HepG2 (cell line): ENCODE measurements at places on chromosomes 7 and 10. TPM values are rescaled to one million over a fixed set of nuclear protein-coding genes. Genes with fewer than 3 reads are reported as not detected.

DNA sequence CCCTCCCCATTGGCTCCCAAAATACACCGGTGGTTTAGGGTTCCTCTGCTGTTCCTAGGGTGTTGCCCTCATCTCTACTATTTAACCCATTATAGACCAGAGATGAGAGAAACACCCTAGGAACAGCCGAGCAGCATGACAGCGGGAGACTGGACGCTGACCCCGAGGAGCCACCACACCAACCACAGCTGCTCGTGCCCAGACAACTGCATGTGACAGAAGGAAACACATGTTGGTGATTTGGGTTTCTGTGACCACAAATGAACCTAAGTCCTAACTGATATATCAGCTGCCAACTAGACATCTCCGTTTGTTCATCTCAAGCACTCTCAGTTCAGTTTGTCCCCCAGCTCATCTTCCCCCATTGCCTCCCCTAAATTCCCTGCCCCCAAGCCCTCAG lies 13.4 kb downstream of the CFAP43 start:
- DNase-seq = no peak
- H3K36me3 ChIP-seq = no peaks in the 10 kb centered on the region
- H3K4me3 ChIP-seq = no peak overlapping the region

GRCh38 chr7:89687211-89687610 lies 467.1 kb upstream of the STEAP1 start:
- no peaks in the 10 kb centered on the region for H3K27me3 ChIP-seq
- no peaks in the 10 kb centered on the region for H3K36me3 ChIP-seq
- DNase-seq = no peak
- no peaks in the 10 kb centered on the region for H3K4me1 ChIP-seq

DNA sequence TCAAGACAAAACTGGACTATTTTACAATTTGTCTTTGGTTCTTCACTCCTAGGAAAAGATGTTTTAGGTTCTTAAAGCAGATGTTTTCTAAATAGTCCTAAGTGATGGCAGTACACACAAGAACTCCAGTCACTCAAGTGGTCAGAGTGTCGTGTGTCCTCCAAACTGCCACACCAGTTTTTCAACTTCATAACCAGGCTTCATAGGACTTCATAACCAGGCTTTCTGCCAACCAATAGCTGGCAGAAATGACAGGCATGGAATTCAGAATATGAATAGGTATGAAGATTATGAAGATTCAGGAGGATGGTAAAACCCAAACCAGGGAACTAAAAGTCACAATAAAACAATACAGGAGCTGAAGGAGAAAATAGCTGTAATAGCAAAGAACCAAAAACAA lies 721.2 kb upstream of the SEMA3D start:
- H3K27me3 ChIP-seq = no peaks in the 10 kb centered on the region
- H3K36me3 ChIP-seq = no peaks in the 10 kb centered on the region
- no peak overlapping the region for H3K4me3 ChIP-seq
- H3K27ac ChIP-seq = no peak overlapping the region
- no peaks in the 10 kb centered on the region for H3K4me1 ChIP-seq
- no peak for DNase-seq

PRPS1L1 gene
- not detected in 2 replicates for polyA plus RNA-seq

GRCh38 chr7:18570890-18571478 lies 75.4 kb downstream of the HDAC9 start:
- no peak overlapping the region for H3K27ac ChIP-seq
- H3K4me3 ChIP-seq = no peak overlapping the region
- H3K4me1 ChIP-seq = no peaks in the 10 kb centered on the region

COMMD3 gene
- polyA plus RNA-seq = 32.5 and 38.7 TPM in 2 replicates

GRCh38 chr7:90594751-90595317 lies 1.3 kb upstream of the CDK14 start:
- no peak for DNase-seq
- H3K36me3 ChIP-seq = no peaks in the 10 kb centered on the region
- peaks cover 20% of the 10 kb centered on the region; the same call in 2 of the 3 replicates for H3K27me3 ChIP-seq
- peaks cover 8% of the 10 kb centered on the region; the same call in 1 of the 2 replicates for H3K4me1 ChIP-seq
- no peak overlapping the region for H3K27ac ChIP-seq

- H3K36me3 ChIP-seq = no peaks in the 10 kb centered on the region
- H3K27me3 ChIP-seq = no peaks in the 10 kb centered on the region
- H3K27ac ChIP-seq = no peak overlapping the region
Observed at GRCh38 chr7:119374436-119374835, 898.5 kb upstream of the KCND2 start.

DNA sequence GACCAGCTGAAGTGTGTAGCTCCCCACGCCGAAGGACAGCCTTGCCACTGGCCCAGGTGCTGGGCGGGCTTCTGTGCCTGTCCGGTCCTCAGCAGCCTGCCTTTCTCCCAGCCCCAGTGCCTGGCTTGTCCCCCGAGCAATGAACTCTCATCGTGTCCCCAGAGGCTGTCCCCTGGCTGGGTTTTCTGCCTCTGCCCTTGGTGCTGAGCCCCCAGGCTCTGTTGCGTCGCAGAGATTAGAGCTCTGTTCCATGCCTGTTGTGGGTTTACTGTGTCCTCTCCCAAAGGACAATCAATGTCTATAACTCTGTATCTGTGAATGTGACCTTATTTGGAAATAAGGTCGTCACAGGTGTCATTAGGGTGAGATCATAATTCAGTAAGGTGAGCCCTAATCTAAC lies 226.1 kb upstream of the SHH start:
- no peaks in the 10 kb centered on the region for H3K36me3 ChIP-seq
- no peak for DNase-seq
- no peak overlapping the region for H3K27ac ChIP-seq
- H3K4me3 ChIP-seq = no peak overlapping the region
- peaks cover 11% of the 10 kb centered on the region for H3K27me3 ChIP-seq
- H3K4me1 ChIP-seq = no peaks in the 10 kb centered on the region

DNA sequence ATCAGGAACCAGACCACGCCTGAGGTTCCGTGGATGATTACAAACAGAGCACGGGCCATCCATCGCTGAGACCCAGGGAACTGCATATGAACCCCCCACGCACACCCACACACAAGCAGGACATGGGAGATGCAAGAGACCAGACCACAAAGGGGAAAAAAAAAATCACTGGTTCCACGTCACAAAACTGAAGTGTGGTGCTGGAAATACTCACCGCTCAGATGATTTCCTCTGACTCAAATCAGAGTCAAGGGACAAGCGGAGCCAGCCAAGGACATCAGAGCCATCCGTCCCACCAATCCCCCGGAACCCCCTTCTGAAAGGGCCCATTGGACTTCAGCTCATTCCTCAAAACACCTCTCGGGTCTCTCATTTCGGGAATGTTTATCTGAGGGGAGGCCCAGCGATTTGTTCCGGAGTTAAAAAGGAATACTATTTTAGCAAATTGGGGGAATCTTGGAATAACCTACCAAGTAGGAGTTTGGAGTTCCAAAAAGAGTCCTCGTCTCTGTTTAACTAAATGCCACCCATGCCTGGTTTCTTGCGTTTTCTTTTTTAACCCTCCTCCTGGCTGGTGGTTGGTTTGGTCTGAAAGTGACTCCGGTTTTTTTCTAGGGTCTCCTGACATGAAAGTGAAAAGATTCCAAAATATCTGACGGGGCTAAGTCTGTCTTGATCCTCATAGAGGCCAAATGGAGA lies 15.0 kb downstream of the SNX8 start:
- H3K27me3 ChIP-seq = no peaks in the 10 kb centered on the region
- H3K27ac ChIP-seq = no peak overlapping the region
- no peaks in the 10 kb centered on the region; the same call in 1 of the 2 replicates for H3K36me3 ChIP-seq
- H3K4me1 ChIP-seq = peaks cover 16% of the 10 kb centered on the region
- H3K4me3 ChIP-seq = no peak overlapping the region
- no peak for DNase-seq

DNA sequence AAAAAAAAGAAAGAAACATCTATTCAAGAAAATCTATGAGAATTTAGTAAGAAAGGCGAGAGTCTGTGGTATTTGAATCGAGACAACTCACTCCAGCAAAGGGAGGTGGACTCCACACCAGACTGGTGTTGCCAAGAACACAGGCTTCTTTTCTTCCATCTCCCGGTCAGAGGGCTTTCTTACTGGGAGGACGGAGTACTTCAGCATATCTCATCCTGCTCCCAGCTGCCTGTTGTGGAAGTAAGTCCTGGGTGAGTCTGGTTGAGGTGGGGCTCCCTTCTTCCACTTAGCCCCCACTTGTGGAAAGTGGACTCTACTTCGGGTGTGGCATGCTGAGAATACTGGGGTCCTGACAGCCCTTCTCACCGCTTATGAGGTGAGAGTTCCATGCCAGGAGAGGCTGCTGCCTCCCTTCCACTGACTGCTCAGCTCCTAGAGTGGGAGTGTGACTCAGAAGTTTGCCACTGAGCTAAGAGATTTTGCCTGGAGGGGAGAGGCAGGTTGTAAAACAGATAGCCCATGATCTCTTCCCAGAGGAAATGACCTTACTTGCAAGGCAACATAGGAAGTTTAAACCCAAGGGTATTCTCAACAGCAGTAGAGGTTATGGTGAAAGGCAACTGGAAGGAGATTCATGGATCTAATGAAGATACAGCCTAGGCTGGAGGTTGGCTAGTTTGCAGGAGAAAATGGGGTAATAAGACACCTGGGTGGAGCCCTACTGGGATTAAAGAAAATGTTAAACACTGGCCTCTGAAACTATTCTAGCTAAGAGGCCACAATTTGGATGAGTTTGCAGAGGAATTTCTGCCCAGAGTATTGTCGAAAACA lies 3.5 kb upstream of the NACAD start:
- H3K27ac ChIP-seq = no peak overlapping the region
- H3K27me3 ChIP-seq = no peaks in the 10 kb centered on the region; the same call in 1 of the 2 replicates
- H3K4me3 ChIP-seq = no peak overlapping the region
- no peaks in the 10 kb centered on the region for H3K36me3 ChIP-seq

ZNF511 gene
- 35.6 and 37.0 TPM in 2 replicates for polyA plus RNA-seq
